RWPE2 (cell line): ENCODE measurements at places on chromosomes 4 and X.

GRCh38 chrX:124910611-124911010 lies 409.1 kb upstream of the TEX13C start:
- no peak for DNase-seq
- H3K27ac ChIP-seq, result no peak overlapping the region
- H3K4me1 ChIP-seq, result no peaks in the 10 kb centered on the region
- H3K4me3 ChIP-seq, result no peak overlapping the region
- H3K27me3 ChIP-seq, result no peaks in the 10 kb centered on the region
- H3K36me3 ChIP-seq, result no peaks in the 10 kb centered on the region

GRCh38 chr4:80005863-80006262 lies 67.2 kb downstream of the ANTXR2 start:
- H3K27me3 ChIP-seq, result no peaks in the 10 kb centered on the region
- H3K27ac ChIP-seq, result peak overlapping the region; percentile 9
- H3K4me3 ChIP-seq, result no peak overlapping the region
- peaks cover 28% of the 10 kb centered on the region for H3K4me1 ChIP-seq
- DNase-seq, result no peak

DNA sequence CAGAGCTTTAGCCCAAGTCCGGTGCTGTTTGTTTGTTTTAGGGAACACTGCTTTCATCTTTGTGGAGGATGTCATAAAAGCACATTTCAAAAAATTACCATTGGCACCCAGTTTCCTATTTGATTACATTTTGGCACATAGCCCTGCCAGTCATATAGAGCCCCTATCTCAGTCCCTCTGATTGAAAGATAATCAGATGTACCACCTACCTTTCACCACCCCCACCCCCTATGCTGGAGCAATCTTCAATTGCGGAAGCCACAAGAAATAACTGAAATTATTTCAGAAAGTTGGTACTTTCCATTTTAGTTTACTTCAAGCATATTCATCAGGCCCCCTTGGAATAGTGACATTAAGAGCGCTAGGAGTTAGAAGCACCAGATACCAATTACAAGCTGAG lies 136.7 kb upstream of the RPL34 start:
- no peaks in the 10 kb centered on the region for H3K27me3 ChIP-seq
- H3K4me1 ChIP-seq, result no peaks in the 10 kb centered on the region
- H3K4me3 ChIP-seq, result no peak overlapping the region
- H3K36me3 ChIP-seq, result no peaks in the 10 kb centered on the region
- H3K27ac ChIP-seq, result no peak overlapping the region
- DNase-seq, result no peak

DNA sequence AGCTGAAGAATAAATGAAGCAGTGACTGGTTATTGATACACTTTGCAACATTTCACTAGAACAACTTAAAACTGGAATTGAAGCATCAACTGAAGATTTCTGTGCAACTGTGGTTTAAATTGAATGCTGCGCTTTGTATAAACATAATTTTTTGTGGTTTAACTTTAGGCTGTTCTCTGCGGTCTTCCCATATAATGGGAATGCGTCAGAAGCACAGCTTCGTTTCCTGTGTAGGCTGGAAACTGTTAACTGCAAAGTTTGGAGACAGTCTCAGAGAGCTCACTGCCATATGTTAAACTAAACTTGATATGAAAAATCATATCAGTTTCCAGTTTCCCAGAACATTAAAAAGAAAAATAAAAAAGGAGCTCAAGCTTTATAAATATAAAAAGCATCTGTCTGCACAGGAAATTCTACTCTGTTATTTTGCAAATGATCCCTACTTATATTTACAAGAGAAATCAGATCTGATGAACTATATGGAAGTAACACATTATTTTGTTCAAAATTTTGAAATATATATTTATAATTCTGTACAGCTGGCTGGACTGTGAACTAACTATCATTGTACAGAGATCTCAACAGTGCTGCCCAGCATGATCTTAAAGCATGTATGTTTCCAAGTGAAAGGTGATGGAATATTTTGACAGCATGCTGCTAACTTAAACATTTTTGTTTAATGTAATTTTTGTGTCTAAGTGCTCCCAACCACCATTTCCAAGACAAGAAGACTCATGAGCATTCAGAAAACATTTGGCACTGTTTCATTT lies 139.9 kb downstream of the NDST3 start:
- H3K4me3 ChIP-seq, result no peak overlapping the region
- no peaks in the 10 kb centered on the region for H3K27me3 ChIP-seq
- H3K27ac ChIP-seq, result no peak overlapping the region
- H3K4me1 ChIP-seq, result no peaks in the 10 kb centered on the region

DNA sequence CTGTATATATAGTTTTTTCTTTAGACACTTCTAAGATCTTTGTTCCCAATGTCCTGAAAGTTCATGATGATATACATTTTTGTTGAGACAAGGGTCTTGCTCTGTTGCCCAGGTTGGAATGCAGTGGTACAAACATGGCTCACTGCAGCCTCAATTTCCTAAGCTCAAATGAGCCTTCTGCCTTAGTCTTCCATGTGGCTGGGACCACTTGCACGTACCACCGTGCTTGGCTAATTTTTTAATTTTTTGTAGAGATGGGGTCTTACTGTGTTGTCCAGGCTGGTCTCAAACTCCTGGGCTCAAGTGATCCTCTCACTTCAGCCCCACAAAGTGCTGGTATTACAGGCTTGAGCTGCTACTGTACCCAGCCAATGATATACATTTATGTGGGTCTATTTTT lies 132.9 kb upstream of the BCOR start:
- no peaks in the 10 kb centered on the region for H3K27me3 ChIP-seq
- H3K36me3 ChIP-seq, result no peaks in the 10 kb centered on the region
- no peak overlapping the region for H3K4me3 ChIP-seq
- no peak overlapping the region for H3K27ac ChIP-seq

DNA sequence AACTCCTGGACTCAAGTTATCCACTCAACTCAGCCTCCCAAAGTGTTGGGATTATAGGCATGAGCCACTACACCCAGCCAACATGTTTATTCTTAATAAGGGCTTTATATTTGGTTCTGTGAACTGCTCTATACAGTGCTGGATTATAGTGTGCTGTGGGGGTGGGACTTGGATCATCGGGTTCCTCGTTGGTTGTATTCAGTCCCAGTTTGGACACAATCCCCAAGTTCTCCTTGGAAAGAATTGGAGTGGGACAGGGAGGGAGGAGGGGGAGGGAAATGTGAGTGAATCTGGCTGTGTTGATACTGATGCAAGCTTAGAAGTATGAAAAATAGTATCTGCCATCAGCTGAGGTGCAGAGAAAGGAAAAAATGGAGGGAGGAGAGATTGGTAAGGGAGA lies 121.3 kb downstream of the KIT start:
- peaks cover 3% of the 10 kb centered on the region for H3K27me3 ChIP-seq
- no peak overlapping the region for H3K4me3 ChIP-seq
- no peaks in the 10 kb centered on the region for H3K4me1 ChIP-seq
- no peak overlapping the region for H3K27ac ChIP-seq
- no peak for DNase-seq

DNA sequence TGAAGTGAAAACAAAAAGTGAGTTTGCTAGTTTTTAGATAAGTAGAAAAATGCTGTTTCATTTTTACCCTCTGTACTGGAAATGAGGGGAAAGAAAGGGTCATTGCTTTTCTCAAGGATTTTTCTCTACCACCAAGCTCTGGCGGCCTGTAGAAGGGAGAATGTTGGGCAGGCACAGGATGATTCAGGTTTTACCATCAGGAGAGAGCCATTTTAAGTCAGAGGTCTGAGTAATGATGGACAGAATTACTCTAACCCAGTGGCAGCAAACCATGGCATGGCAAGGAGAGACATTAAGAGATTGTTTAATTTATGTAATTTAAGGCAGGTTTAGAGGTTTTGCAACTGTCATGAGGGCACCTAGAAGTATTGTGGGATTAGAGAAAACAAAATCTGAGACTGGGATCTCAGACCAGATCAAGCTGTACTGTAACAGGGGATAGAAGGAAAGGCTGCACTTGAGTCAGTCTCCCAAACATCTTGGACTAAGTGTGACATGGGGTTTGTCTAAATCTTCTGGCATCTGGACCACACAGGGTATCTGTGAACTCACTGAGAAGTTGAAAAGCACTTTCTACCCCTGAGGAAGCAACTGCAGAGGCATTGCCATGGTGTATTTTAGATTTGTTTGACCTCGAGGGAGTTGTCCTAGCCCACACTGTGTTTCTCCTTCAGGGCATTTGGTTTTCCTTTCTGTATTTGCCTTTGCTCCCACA lies 81.6 kb downstream of the BANK1 start:
- H3K27me3 ChIP-seq, result no peaks in the 10 kb centered on the region
- H3K36me3 ChIP-seq, result no peaks in the 10 kb centered on the region
- DNase-seq, result no peak
- peaks cover 4% of the 10 kb centered on the region for H3K4me1 ChIP-seq

DNA sequence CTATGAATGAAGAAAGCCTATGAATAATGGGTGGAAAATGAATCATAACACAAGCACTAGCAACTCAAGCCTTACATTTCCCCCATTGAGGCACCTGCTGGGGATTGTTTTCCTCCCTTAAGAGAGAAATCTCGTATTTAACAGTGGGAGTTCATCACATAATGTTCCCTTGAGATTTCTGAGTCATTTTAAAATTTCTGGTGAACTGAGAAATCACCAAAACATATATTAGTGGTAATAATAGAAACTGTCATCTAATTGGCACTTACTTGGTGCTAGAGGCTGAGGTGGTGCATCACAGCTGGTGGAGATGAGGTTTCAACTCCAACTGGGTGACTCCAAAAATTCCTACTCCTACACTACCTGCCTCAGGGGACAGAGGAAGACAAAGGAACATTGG lies 561.3 kb upstream of the LCORL start:
- no peaks in the 10 kb centered on the region for H3K4me1 ChIP-seq
- H3K36me3 ChIP-seq, result no peaks in the 10 kb centered on the region
- H3K4me3 ChIP-seq, result no peak overlapping the region
- no peaks in the 10 kb centered on the region for H3K27me3 ChIP-seq
- no peak for DNase-seq
- H3K27ac ChIP-seq, result no peak overlapping the region

DNA sequence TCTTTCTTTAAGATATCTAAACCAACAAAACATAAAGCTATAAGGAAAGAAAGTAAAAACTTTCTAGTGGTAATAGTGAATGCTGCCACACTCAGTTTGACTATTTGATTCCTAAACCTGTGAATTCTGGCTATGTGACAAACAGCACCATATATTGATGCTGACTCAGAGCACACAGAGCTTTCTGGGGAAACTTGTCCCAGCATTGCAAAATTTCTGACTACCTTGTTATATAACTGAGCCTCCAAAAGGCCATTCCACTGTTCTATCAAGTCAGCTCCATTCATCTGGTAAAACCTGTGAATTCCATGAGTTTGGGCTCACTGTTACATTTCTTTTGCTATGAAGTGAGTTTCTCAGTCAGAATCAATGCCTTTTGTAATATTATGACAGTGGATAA lies 1229.7 kb downstream of the PCDH18 start:
- no peak overlapping the region for H3K4me3 ChIP-seq
- DNase-seq, result no peak
- H3K27me3 ChIP-seq, result no peaks in the 10 kb centered on the region

DNA sequence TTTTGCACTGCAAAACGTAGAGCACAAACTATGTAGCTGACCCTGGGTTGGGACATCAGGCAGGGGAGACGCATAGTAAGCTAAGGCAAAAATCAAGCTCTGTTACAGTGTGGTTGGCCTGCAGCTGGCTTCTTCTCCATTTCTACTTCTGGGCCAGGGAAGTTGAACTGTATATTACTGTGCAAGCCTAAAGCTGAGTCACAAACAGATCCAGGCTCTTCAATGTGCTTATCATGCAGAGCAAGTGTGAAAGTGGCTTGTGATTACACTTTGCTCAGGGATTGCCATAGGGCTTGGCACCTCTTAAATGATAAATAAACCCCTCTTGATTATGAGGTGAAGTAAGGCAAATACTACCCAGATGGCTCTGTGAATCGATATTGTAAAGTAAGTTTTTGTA lies 40.5 kb downstream of the CLDN34 start:
- H3K4me1 ChIP-seq, result peaks cover 30% of the 10 kb centered on the region
- DNase-seq, result no peak
- no peak overlapping the region for H3K27ac ChIP-seq
- H3K4me3 ChIP-seq, result no peak overlapping the region

- DNase-seq, result no peak
- no peak overlapping the region for H3K27ac ChIP-seq
- H3K4me3 ChIP-seq, result no peak overlapping the region
- no peaks in the 10 kb centered on the region for H3K36me3 ChIP-seq
- H3K27me3 ChIP-seq, result no peaks in the 10 kb centered on the region
These were observed 220.6 kb upstream of the RPL34 start for GRCh38 chr4:108399610-108400265.

DNA sequence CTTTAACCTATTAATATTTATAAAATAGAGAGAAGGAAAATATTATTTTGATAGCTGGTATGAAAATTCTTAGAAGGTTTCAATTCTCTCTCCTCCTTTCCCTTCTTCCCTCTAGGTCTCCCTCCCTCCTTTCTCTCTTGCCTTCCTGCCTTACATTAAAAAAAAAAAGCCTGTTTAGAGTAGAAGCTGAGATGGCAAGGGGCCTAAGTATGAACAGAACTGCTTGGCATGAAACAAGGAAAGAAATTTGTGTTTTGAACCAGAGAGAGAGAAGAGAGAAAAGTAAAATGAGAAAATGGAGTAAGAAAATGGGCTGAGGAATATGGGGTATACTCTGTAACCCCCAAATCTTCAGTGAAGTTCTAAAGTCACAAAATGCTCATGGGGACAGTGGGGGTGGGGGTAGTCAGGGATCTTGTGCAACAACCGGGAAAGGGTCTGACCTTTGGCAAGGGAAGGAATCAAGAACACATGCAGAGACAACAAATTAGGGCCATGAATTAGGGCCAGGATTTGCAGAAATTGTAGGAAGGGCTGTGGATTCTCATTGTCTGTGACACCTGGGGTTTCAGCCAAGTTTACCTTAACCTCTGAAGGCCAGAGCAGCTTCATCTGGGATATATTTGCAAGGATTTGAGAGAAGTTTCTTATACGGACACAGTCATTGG lies 30.6 kb downstream of the SUPT20HL2 start:
- H3K27ac ChIP-seq, result no peak overlapping the region
- no peaks in the 10 kb centered on the region for H3K27me3 ChIP-seq
- no peaks in the 10 kb centered on the region for H3K36me3 ChIP-seq
- no peak overlapping the region for H3K4me3 ChIP-seq
- H3K4me1 ChIP-seq, result no peaks in the 10 kb centered on the region
- no peak for DNase-seq
